ENCODE measurements at places on chromosomes 6 and 20. TPM values are rescaled to one million over a fixed set of nuclear protein-coding genes. Genes with fewer than 3 reads are reported as not detected.

ANKRD60 gene
- not detected for total RNA-seq

ETV7 gene
- not detected for total RNA-seq

MYL9 gene
- total RNA-seq = 97.7 TPM

LY6G6D gene
- not detected for total RNA-seq

SLC25A27 gene
- 2.3 TPM for total RNA-seq

SLC22A1 gene
- not detected for total RNA-seq

EZR gene
- total RNA-seq = 52.7 TPM

ARMH2 gene
- not detected for total RNA-seq

POPDC3 gene
- total RNA-seq = not detected

SOBP gene
- 5.2 TPM for total RNA-seq

HNF4A gene
- total RNA-seq = not detected

SAMHD1 gene
- 62.9 TPM for total RNA-seq

TSPO2 gene
- total RNA-seq = not detected

WFDC12 gene
- total RNA-seq = not detected

ZNF341 gene
- total RNA-seq = 1.1 TPM

SPATS1 gene
- total RNA-seq = not detected

DOP1A gene
- 11.2 TPM for total RNA-seq

NOL7 gene
- total RNA-seq = 50.7 TPM

SDC4 gene
- 43.5 TPM for total RNA-seq

ADIG gene
- total RNA-seq = not detected

CNR1 gene
- 3.2 TPM for total RNA-seq

EEF1A2 gene
- total RNA-seq = 2.4 TPM

IL17A gene
- not detected for total RNA-seq

CDSN gene
- not detected for total RNA-seq

CFAP61 gene
- not detected for total RNA-seq

OPN5 gene
- not detected for total RNA-seq

AVP gene
- not detected for total RNA-seq

TFAP2D gene
- not detected for total RNA-seq

PPIL4 gene
- 22.8 TPM for total RNA-seq

REV3L gene
- 39.4 TPM for total RNA-seq

TSHZ2 gene
- 1.9 TPM for total RNA-seq

SESN1 gene
- total RNA-seq = 22.7 TPM

WFDC10B gene
- not detected for total RNA-seq

TGM3 gene
- total RNA-seq = not detected

THBS2 gene
- 586 TPM for total RNA-seq

FAM83D gene
- total RNA-seq = 12.0 TPM

CUL9 gene
- total RNA-seq = 16.4 TPM

CTAGE9 gene
- not detected for total RNA-seq
